ENCODE measurements at places on chromosomes 6 and 20. TPM values are rescaled to one million over a fixed set of nuclear protein-coding genes. Genes with fewer than 3 reads are reported as not detected.

Gene PLN
- total RNA-seq: not detected

Gene TMEM74B
- total RNA-seq: 3.0 TPM

Gene TNNC2
- not detected for total RNA-seq

Gene TMEM200A
- total RNA-seq: not detected

Gene SLC25A27
- 0.83 TPM for total RNA-seq

Gene CCN5
- 27.5 TPM for total RNA-seq

Gene ZFP57
- total RNA-seq: not detected

Gene PKIB
- total RNA-seq: 0.53 TPM

All from A549 treated with Mapracorat at 1 μM for 4 hours (cell line).